ENCODE measurements at places on chromosomes 11 and 22. TPM values are rescaled to one million over a fixed set of nuclear protein-coding genes. Genes with fewer than 3 reads are reported as not detected.

DNA sequence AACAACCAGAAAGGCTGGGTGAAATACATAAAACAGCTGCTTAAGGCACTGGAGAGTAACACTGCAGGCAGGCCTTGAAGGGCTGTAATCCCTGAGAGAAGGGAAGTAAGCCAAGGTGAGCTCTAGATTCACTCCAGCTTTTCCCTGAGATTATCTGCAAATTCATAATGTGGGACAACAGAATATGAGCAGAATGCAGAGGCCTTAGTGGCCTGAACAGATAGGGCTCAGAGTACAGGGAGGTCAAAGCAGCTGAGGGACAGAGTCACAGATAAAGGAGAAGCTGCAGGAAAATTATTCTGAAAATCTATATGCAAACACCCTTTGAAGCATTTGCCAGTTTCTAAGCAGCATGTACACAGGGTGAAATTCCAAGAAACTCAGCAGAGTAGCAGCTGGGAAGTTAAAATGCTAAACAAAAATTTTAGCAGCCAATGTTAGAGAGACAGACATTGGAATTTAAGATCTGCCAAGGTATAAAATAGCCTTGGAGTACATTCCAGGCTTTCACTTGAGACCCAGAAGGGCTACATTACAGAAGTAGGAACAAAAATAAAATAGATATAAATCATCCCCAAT, 48.1 kb upstream of the CWF19L2 start:
- H3K27ac ChIP-seq, result no peak overlapping the region
- no peak overlapping the region for H3K4me3 ChIP-seq
- no peak for DNase-seq
- H3K36me3 ChIP-seq, result peaks cover 19% of the 10 kb centered on the region
- no peaks in the 10 kb centered on the region for H3K4me1 ChIP-seq

- no peak overlapping the region for H3K4me3 ChIP-seq
- H3K4me1 ChIP-seq, result no peaks in the 10 kb centered on the region
- no peaks in the 10 kb centered on the region for H3K27me3 ChIP-seq
- DNase-seq, result no peak
- no peaks in the 10 kb centered on the region for H3K36me3 ChIP-seq
Observed at GRCh38 chr11:130522284-130522961, 74.0 kb downstream of the ADAMTS15 start.

GRCh38 chr11:24298146-24298545, 198.7 kb upstream of the LUZP2 start:
- no peak overlapping the region for H3K4me3 ChIP-seq
- H3K27ac ChIP-seq, result no peak overlapping the region
- no peaks in the 10 kb centered on the region for H3K36me3 ChIP-seq
- no peaks in the 10 kb centered on the region for H3K27me3 ChIP-seq
- no peaks in the 10 kb centered on the region for H3K4me1 ChIP-seq
- DNase-seq, result no peak

- H3K4me1 ChIP-seq, result peaks cover 28% of the 10 kb centered on the region
- DNase-seq, result peak; percentile 34
- no peak overlapping the region for H3K4me3 ChIP-seq
- peaks cover 10% of the 10 kb centered on the region for H3K36me3 ChIP-seq
- H3K27ac ChIP-seq, result no peak overlapping the region
Observed at GRCh38 chr11:119065369-119065768, 2.2 kb upstream of the VPS11 start.

- H3K27me3 ChIP-seq, result no peaks in the 10 kb centered on the region
- H3K36me3 ChIP-seq, result no peaks in the 10 kb centered on the region
- no peak for DNase-seq
- no peak overlapping the region for H3K27ac ChIP-seq
Observed at GRCh38 chr11:103202048-103202651, 92.9 kb downstream of the DYNC2H1 start.

DNA sequence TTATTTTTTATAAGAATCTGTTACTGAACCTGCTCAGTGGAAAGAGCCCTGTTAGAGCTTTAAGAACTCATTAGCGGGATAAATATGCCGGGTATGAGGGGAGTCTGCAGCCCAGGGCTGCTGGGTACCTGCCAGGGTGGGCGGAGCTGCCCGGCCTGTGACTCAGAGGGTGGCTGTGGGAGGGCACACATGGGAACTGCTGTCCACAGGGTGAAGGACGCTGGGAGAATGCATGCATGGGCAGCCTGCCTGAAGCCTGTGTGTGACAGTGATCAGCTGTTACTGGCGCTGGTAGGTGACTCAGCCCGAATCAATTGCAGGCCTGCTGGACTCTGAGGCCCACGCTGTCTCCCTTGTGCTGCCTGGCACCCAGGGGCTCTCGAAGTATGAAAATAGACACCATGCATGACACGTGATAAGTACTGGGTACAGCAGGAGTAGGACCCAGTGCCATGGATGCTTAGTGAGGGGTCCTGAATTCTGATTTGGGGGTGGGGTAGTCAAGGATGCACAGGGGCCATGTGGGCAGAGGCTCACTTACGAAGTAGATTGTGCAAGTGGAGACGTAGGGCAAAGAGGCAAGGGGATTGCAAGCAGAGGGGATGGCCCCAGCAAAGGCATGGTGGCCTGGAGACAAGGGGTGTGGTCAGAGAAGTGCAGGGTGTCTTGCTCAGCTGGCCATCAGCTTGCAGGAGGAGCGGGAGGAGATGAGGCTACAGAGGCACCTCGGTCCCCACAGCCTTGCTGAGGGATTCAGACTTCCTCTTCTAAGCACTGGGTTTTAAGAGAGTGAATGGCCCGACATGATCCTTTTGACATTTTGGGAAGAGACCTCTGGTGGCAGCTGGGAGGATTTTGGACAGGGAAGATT, 36.5 kb downstream of the GRIK4 start:
- H3K27ac ChIP-seq, result no peak overlapping the region
- no peak for DNase-seq
- no peak overlapping the region for H3K4me3 ChIP-seq
- H3K36me3 ChIP-seq, result no peaks in the 10 kb centered on the region
- no peaks in the 10 kb centered on the region for H3K4me1 ChIP-seq

LMNTD2 gene
- total RNA-seq, result 2.4 TPM

TESMIN gene
- 1.3 TPM for total RNA-seq

SEZ6L gene
- not detected for total RNA-seq

Measured in CD8-positive, alpha-beta memory T cell (primary cell).